Activated CD4-positive, alpha-beta T cell treated with anti-CD3 and anti-CD28 coated beads for 36 hours (primary cell): ENCODE measurements at places on chromosomes 6 and 20. TPM values are rescaled to one million over a fixed set of nuclear protein-coding genes. Genes with fewer than 3 reads are reported as not detected.

The C6orf132 gene
- 0.14 TPM for total RNA-seq

The UBD gene
- 0.32 TPM for total RNA-seq

The EYA2 gene
- not detected for total RNA-seq

The SUMO4 gene
- total RNA-seq: 4.7 TPM

The SLC22A1 gene
- total RNA-seq: 0.78 TPM

The SLC35D3 gene
- not detected for total RNA-seq

The ZNF341 gene
- total RNA-seq: 6.1 TPM

The HLA-G gene
- 0.35 TPM for total RNA-seq

The THBS2 gene
- not detected for total RNA-seq

The C2 gene
- total RNA-seq: 0.96 TPM

The CTAGE9 gene
- total RNA-seq: not detected

The CST7 gene
- 10.7 TPM for total RNA-seq

The RIMS1 gene
- total RNA-seq: not detected

The TULP1 gene
- not detected for total RNA-seq
